ENCODE measurements at places on chromosomes 13 and 19.

GRCh38 chr13:20939662-20940061, 37.1 kb upstream of the XPO4 start:
- no peak for DNase-seq

GRCh38 chr13:74889321-74889720, 592.6 kb downstream of the TBC1D4 start:
- DNase-seq, result no peak

GRCh38 chr19:46303691-46304397, 7.0 kb downstream of the HIF3A start:
- no peak for DNase-seq

DNA sequence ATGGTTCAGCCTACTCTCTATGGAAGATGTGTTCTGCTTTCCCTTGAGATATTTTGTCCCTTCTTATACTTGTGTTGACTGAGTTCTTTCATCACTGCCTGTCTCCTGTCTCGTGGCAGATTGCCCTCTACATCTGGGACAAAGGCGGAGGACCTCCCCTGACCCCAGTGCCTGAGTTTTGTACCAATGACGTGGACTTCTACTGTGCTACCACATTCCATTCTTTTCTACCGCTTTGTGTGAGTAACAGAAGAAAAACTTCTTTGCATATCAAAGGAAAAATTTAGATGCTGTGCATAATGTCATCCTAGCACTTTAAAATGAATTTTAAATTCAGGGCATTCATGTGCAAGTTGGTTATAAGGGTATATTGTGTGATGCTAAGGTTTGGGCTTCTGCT, 74.6 kb downstream of the B3GLCT start:
- no peak for DNase-seq

- DNase-seq, result no peak
Observed at GRCh38 chr19:1814833-1815604, 2.9 kb upstream of the ATP8B3 start.

- DNase-seq, result no peak
Observed at GRCh38 chr19:49683814-49684250, 5.6 kb upstream of the ADM5 start.

- DNase-seq, result no peak
Observed at GRCh38 chr13:90103099-90103784, 1244.2 kb upstream of the MIR17HG start.

DNA sequence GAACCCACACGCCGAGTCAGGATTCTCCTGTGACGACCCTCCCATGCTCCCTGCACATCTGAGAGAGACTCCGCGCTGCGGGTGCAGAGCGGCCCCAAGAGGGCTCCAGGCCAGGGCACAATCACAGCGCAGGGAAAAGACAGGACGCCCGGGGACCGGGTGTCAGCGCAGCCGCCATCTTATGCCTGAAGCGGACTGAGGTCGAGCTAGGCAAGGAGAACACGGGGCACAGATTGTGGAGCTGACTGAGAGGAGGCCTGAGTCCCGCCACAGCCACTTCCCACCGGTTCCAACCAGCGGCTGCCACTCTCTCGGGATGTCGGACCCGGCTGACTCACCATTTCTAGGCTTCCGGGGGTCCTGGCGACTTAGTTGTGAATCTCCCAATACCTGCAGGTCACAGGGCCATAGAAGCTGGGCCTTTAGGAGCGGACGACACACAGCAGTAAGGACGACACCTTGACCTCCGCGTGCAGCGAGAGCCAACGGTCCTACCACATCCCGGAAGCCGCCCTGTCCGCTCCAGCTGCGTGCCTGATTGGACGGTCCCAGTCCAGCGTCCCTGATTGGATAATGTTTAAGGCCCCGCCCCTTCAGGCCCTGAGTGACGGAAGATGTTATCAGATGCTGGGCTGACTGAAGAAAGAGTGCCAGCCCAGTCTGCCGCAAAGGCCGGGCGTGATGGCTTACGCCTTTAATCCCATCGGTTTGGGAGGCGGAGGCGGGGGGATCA, at the start of gene ZNF728:
ZNF728 (minus strand) TSS at position 487 of the 733 bp plus-strand sequence; CDS start at position 341, 146 bp downstream.
- no peak for DNase-seq

DNA sequence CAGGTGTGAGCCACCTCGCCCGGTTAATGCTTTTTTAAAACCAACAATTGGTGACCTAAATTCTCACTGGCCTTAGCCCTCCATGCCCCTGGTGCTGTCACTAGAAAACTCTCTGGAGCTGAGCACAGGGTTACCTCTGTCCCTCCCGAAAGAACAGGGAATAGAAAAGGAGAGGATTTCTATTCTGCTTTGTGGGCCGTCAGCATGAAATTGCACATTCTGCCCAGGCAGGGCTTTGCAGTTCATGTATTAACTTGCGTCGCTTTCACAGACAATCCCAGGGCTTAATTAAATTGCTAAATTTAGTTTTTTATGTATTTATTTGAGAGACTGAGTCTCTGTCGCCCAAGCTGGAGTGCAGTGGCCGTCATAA, 583 bp upstream of the ZNF480 start:
- no peak for DNase-seq

- no peak for DNase-seq
Observed at GRCh38 chr13:113546571-113547237, 37.8 kb upstream of the TFDP1 start.

DNA sequence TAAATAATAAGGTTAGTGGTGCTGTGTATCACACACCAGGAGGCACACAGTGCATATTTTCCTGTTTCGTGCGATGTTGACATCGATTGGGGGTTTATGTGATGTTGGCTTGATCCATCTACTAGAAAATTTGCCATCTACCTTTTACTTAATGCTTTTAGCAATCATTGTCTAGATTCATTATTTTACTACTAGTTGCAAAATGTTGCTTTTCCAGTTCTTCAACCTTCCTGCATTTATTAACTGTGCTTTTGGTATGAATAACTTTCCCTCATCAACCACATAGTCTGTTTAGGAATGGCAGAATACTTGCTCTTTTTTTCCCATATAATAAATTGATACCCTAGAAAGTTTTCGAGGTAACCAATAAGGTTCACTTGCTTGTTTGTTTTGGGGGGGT, 17.5 kb downstream of the C13orf42 start:
- no peak for DNase-seq

DNA sequence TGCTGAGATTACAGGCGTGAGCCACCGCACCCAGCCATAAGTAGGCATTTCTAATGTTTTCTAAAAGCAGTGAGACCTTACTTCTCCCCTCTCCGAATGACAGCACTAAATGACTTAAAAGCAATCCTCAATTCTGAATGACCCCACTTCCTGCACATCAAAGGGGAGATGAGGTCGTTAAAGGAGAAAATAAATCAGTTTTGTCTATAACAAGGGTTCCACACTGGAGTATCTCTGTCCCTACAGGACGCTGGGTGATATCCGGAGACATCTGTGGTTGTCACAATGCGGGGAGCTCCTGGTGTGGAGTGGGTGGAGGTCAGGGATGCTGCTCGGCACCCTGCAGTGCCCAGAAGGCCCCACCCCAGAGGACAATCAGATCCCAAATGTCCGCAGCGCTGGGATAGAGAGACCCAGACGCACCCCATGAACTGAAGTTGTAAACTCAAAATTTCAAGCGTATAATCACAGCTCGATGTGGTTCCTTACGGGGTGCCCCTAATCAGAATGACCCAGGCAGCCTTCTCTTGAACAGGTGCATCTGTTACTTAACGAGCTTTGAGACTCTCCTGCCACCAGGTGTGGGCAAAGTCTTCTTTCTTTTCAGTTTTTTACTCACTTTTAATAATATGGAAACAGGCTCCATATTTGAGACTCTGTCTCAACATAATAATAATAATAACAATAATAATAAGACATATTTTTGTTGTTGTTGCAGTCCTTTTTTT, 2.9 kb downstream of the GNG7 start:
- no peak for DNase-seq

DNA sequence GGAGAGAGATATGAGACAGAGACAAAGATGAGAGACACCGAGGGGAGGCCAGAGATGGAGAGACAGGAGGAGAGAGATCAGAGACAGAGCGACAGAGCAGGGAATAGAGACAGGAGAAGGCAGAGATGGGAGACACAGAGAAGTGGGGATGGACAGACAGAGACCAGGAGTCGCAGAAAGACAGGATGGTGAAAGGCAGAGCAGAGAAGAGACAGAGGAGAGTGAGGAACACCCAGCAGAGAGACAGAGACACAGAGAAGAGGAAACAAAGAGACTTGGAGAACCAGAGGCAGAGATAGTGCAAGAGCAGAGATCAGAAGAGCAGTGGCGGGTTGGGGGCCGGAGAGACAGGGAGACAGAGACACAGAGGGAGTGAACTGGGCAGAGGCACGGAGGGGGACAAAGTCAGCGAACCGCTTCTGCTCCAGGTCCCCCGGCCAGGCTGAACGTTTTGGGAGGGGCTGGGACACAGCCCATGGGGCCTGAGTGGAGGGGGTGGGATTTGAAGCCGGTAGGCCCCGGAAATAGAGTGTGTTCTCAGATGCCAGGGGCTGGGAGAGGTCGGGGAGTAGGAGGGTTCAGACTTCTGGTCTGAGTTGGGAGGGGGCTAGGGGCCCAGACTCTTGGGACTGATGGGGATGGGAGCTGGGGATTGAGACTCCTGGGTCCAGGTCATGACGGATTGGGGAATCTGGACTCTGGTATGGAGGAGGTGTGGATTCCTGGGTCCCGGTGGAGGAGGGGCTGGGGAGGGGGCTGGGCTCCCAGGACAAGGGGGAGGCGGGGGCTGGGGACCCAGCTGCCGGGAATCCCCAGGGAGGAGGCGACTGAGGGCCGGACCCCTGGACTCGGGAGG, 654 bp downstream of the ZNF579 start:
- no peak for DNase-seq

DNA sequence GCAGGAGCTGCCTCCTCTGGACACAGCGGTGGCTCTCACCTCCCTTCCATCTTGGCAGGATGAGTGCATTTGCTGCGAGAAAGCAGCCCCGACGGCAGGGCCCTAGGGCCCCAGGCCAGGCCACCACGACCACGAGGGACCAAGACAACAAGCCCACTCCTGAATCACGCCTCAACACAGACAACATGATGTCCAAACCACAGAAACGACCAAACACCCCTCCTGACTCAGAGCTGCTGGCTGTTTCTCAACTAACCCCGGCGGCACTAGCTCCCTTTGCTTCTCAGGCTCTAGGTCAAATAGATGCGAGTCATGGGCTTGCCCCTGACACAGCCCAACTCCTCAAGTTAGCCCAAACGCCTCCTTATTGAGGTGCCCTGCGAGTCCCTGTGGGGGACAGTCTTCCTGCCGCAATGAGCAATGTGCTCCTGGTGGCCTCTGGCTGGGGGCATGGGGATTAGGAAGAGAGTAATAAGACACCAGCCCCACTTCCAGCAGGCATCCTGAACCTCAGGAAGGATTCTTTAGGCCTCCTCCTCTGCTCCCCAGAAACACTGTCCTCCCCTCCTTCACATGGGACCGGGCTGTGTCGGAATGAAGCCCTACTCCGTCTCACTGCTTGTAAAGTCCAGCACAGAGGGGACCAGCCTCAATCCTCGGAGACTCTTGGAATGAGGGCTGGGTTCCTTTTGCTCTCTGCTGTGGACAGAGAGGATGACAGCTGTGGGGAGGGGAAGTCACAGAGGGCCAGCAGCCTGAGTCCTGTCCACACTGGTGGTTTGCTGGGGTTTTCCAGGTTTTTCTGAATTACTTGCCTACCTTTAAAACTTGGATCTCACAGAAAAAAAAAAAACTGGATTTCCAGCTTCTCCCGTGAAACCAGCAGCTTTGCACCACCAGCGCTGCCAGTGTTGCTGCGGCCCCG, 6.9 kb upstream of the ATF5 start:
- DNase-seq, result peak; percentile 28

GRCh38 chr13:88862095-88862620, 1191.0 kb downstream of the SLITRK5 start:
- no peak for DNase-seq
